NCI-H524 (cell line): ENCODE measurements at places on chromosomes 16 and 17.

DNA sequence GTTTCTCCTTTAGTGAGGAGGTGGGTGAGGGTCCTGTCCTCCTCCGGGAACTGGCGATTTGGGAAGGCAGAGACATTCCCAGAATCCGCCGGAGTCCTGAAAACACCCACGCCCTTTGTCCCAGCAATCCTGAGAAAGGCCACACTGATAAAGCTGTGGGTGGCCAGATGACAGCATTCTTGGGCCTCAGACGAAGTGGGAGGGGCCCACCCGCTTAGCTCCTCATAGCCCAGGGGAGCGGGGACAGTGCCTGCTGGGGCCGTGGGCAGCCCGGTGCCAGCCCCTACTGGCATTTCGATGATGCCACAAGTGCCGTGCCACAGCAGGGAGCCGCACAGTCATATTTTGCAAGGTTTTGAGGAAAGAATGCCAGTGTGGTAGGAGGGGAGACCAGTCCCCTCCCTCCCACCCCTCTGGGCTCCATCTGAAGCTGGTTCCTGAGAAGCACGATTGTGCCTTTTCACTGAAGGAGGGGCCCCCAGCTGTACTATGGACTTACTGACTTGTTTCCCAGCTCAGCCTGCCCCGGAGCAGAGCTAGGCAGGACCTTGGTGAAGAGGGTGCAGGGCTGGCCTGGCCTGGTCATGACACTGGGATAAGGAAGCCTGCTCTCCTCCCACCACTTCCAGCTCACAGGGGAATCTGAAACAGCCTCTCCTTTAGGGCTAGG is 20.9 kb upstream of the MPRIP start:
- DNase-seq, result no peak

DNA sequence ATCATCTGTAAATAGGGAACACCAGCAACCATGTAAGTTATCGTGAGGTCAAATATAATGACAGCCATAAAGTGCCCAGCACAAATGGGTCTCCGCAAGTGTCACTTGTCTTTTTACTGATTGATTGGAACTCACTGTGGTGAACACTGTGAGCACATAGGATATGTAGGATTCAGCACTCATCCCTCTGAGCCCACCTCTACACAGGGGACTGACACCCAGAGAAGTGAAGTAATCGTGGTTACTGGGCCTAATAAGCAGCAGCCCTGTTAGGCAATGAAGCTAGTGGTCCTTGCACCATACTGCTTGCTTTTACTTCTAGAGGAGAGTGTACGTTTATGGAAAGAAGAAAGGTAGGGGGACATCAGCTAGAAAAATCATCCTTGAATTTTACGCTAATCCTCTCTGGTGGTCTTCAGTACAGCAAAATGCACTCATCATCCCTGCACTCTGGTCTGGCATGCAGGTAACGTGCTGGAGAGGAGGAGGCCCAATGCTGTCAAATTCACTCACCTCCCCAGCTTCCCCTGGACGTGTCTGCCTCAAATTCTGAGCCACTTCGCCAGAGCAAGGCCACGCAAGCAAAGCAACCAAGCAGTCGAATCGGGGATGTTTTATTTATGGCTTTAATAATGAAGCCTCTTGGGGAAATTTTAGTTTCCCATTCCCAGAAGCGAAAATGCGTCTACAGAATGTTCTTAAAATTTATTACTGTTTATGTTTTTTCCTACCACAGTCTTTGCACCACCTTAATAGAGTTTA is 74.7 kb downstream of the YPEL2 start:
- DNase-seq, result no peak

DNA sequence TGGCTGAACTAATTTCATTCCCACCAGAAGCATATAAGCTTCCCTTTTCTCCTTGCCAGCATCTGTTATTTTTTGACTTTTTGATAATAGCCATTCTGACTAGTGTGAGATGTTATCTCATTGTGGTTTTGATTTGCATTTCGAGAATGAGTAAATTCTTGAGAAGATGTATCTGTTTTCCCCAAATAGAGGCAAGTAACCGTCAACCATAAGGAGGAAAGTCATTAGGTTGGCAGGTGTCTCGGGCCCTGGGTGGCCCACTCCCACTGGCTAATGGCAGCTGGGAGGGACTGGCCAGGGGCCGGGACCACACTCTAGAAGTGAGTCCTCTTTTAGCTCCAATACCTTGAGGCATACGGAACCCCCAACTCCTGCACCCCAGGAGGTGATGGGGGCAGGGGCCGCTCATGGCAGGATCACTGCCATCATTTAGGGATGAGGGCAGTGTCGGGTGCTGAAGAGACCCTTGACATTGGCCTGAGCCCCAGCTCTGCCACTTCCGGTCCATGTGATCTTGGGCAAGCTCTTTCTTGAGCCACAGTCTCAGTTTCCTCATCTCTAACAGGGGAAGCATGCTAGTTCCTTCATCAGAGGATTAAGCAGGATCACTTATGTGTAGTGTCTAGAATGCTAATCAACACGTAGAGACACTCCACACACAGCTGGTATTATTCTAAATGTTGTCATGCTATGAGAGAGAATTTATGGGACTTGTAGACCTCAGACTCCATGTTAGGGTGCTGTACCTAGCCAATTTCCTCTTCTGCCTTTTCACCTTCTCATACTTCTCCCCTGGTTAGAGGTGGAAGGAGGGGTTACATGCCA is 44.3 kb downstream of the RGS9 start:
- DNase-seq, result no peak

GRCh38 chr16:1674751-1675664 is 3.1 kb upstream of the JPT2 start:
- no peak for DNase-seq

- no peak for DNase-seq
Observed at GRCh38 chr17:11823862-11824261, 173.4 kb downstream of the ZNF18 start.

- DNase-seq, result no peak
Observed at GRCh38 chr17:79011451-79012147, 2.0 kb upstream of the CANT1 start.
